Psoas muscle (tissue), 8 donors: ENCODE measurements at places on chromosomes 11 and 22. TPM values are rescaled to one million over a fixed set of nuclear protein-coding genes. Genes with fewer than 3 reads are reported as not detected.

- DNase-seq, result no peak
Observed at GRCh38 chr11:118415739-118416068, 14.3 kb downstream of the ATP5MG start.

DNA sequence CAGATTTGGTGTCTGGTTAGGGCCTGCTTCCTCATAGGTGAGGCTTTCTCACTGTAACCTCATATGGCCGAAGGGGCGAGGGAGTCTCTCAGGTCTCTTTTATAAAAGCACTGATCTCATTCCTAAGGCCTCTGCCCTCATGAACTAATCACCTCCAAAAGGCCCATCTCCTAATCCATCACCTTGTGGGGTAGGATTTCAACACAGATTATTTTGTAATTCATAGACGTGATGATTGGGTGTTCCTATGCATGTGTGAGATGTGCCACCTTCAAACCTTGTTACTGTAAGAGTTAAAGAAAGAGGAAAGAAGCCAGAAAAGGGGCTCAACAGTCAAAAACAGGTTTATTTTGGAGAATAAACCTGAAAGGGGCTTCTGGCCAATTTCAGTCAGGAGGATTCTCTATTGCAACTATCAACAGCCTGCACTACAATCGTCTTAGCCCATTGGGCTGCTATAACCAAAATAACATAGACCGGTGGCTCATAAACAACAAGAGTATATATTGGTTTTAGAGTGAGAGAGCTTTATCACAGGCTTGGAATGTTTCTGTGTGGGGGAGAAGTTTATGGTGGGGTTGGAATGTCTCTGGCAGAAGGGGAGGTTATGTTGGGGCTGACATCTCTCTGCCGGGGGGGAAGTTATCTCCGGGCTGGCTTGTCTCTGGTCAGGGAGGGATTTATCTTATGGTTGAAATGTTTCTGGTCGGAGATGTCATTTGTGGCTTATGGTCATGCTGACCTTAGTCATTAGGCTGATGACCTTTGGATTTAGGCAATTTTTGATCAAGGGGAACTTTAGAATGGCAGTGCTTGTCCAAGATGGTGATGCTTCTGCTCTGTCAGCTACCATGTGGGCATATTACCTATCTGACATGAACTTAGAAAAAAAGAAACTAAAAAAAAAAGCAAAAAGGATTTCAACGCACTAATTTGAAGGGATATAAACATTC is 35.1 kb downstream of the CSF2RB start:
- no peak for DNase-seq

DNA sequence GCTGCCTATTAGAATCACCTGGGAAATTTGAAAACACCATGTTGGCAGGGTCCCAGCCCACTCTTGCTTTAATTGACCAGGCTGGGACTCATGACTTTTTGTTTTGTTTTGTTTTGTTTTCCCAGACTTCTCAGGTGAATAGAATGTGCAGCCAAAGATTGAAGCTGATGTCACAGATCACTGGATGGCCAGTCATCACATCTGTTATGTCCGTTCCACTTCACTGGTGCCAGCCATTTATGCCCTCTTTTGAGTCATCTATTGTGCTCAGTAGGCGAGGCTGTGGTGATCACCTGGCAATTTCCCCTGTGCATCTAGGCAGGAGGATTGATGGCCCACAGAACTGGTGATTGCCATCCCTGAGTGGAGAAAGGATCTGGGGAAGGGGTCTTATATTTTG is 297.3 kb downstream of the INSC start:
- DNase-seq, result no peak

DNA sequence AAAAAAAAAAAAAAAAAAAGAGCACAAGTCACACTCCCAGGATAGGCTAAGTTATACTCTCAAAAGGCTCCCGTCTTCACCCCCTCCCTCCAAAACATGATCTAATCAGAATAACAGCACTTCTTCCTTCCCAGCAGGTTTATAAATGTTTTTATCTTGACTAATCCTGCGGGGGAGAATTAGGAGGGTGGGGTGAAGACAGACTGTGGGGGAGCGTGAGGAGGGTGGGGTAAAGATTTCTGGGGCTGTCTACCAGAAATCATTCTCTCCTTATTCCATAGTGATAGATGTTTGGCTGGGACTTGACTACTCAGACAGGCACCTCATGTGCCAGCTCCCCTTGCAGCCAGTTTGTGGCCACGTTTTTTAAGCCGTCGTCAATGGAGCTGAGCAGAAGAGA is 17.0 kb downstream of the KCNE3 start:
- no peak for DNase-seq

GRCh38 chr11:41446566-41446965 is 12.9 kb downstream of the LRRC4C start:
- no peak for DNase-seq

DNA sequence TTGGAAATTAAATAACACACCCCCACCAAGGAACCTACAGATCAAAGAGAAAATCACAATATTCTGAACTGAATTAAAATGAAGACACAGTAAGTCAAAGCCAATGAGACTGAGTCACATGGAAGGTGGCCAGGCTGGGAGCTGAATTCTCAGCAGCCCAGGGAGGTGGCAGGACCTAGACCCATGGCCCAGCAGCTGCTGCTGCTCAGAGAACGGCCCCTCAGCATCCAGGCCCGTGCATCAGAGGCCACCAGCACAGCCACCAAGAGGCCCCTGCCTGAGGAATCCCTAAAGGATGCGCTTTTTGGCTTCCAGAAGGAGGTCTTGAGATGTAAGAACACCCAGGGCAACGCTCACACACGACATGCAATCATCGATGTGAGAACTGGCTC is 35.0 kb downstream of the TBX1 start:
- DNase-seq, result peak; percentile 44

DNA sequence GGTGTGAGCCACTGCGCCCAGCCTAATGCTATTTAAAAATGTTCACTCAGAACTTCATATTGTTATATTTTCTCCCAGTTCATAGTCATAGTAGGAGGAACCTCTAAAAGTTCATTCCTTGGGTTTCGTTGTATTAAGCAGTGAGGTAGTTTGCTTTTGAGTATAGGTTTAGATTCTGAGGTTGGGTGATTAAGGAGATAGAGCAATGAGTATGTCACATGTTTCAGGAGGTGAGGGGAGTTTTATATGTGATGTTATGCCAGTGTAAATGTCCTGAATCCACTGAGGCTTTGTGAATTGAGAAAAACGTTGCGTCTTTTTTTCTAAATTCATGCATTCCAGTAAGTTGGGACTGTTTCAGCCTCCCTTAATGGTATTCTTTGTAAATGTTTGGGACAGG is 4.2 kb downstream of the UBE2L3 start:
- DNase-seq, result no peak

DNA sequence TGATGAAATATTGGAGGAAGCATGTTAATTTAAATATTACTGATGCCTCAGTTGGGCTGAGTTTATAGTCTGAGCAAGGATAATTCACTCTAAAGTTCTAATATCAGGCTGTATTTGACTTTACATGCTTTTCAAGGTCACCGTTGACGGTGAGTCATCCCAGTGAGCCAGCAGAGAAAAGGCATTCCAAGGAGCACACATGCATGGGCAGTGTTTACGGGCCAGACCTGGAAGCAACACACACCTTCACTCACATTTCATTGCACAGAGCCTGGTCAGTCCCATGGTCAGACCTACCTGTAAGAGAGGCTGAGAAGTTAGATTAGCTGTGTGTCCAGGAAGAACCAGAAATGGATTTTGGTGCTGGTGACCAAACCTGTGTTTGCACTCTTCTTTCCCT is 53.5 kb downstream of the COMMD9 start:
- DNase-seq, result no peak

- DNase-seq, result no peak
Observed at GRCh38 chr22:39352306-39352891, 2.6 kb downstream of the SYNGR1 start.

- no peak for DNase-seq
Observed at GRCh38 chr11:129729216-129729615, 86.4 kb upstream of the TMEM45B start.

GRCh38 chr22:37033605-37034430 is 14.3 kb downstream of the MPST start:
- DNase-seq, result no peak

DNA sequence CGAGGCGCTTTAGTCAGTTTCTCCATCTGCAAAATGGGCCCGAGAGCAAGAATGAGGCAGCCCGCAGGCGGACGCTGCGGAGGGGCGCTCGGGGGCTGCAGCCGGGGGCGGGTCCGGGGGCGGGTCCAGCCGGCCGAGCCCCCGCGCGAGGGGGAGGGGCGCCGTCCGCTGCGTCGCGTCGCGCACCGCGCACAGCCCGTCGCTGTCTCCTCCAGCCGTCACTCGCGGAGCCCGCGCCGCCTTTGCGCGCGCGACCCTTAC is 282 bp downstream of the PC start:
- DNase-seq, result no peak

DNA sequence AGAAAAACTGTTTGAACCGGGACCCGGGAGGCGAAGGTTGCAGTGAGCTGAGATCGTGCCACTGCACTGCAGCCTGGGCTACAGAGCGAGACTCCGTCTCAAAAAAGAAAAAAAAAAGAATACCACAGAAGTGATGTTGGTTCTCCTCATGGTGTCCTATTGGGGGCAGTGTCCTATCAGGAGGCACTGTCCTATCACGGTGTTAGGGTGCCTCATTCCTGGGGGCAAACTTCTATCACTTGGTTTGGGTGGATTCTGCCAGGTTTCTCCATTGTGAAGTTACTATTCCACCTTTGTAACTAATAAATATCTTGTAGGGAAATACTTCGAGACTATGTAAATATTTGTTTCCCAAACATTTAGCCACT is 19.6 kb downstream of the PRR14L start:
- no peak for DNase-seq

GRCh38 chr11:106540001-106540400 is 462.5 kb downstream of the AASDHPPT start:
- DNase-seq, result no peak

DNA sequence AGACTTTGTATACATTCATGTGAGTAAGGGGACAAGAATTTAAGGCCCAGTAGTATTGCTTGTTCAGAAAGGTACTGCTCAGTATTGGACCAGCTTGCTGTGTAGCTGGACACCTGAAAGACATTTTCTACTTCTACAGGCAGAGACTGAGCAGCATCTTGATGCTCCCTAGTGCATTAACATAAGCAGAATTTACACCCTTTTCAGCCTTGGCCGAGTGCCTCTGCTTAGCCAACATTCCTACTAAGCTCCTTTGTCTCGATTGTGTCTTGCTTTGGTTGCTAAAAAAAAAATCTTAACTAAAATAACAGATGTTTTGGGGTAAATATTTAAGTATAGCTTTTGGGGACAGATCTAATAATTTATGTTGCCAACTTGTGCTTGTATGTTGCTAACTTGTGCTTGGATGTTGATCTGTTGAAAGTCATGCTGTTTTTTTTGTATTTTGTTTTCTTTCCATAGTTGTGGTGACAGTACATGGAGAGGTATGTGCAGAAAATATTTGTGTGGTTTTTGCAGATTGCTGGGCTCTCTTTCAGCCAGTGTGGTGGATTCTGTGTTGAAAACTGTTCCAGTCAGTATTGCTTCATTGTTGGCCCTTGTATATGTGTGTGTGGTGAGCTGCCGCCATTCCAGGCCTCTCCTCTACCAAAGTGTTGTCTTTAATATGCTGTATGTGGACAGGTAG is 3.7 kb downstream of the PTS start:
- DNase-seq, result no peak

DNA sequence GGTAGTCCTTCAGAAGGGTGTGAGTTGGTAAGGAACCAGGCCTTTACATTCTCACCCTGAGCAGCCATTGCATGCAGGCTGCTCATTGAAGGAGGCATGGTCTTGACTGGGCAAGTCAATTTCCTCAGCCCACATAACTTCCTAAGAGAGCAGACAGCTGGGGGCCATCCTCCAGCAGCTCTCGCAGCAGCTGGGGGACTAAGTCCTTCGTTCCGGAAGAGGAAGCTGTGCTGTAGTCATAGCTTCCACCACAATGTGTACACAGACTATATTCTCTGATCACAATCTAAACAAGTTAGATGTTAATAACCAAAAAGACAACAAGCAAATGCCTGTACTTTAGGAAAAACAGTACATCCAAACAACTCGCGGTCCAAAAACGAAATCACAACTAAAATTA is 30.1 kb upstream of the MPPED1 start:
- no peak for DNase-seq

DNA sequence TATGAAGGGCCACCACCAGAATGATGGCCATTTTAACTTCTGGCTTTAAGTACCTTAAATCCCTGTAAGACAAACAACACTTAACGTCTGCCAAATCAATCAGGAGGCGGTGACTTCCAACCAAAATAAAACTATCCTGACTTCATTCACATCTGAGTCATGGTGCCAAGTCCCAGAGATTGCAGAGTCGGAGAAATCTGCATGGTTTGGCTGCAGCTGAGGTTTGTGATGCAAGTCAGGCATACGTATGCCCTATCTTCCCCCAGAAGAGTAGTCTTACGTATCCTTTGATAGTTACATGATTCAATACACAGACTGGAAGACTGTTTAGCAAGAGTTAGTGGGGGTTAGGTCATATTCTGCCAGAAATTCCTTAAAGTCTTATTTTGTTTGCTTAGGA is 1.7 kb upstream of the GAB2 start:
- peak; percentile 59 for DNase-seq

- DNase-seq, result peak; percentile 17
Observed at GRCh38 chr11:75439026-75439425, 6.0 kb upstream of the KLHL35 start.

DNA sequence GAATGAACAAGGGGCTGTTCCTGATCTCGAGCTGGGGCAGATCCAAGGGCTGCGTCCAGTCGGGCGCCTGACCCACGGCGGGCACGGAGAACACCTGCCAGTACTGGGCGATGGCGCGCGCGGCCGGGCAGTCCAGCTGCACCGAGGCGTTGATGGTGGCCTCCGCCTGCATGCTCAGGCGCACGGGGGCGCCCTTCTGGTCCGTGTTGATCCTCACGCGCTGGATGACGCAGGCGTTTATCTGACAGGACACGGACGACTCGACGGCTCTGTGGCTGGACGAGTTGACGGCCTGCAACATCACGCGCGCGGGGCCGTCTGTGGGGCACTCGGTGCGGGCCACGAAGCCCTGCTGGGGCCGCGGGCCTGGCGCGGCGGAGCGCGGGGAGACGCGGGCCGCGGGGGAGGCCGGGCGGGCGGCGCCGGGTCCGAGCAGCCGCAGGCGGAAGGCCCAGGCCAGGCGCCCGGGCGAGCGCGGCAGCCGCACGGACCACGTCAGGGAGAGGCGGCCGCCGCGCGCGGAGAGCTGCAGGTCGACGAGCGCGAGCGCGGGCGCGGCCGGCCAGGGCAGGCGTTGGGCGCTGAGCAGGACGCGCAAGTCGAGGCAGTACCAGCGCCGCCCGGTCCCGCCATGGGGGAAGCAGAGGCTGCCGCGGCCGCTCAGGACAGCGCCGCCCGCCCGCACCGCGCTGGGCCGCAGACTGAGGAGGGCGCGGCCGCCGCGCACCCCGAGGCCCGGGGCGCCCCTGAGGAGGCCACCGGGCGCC is 511 bp downstream of the PKDREJ start:
- peak; percentile 85 for DNase-seq

Gene OR4C12
- polyA plus RNA-seq, result not detected

Gene LRRC51
- polyA plus RNA-seq, result 10.4 TPM

Gene BBOX1
- polyA plus RNA-seq, result 0.07 TPM

Gene OR8B4
- not detected for polyA plus RNA-seq

Gene MYBPC3
- polyA plus RNA-seq, result 0.01 TPM

Gene PATE2
- polyA plus RNA-seq, result not detected

Gene MMP27
- polyA plus RNA-seq, result not detected

Gene LRRC55
- 0.05 TPM for polyA plus RNA-seq

Gene RFPL1
- not detected for polyA plus RNA-seq

Gene SMC1B
- not detected for polyA plus RNA-seq

Gene HBG2
- polyA plus RNA-seq, result not detected

Gene CARD10
- polyA plus RNA-seq, result 2.9 TPM
